ENCODE measurements at places on chromosomes 3 and 15. TPM values are rescaled to one million over a fixed set of nuclear protein-coding genes. Genes with fewer than 3 reads are reported as not detected.

GRCh38 chr3:37625690-37626360, 235.9 kb upstream of the CTDSPL start:
- no peak for DNase-seq

- no peak for DNase-seq
Measured at GRCh38 chr3:52272831-52273230, 5.6 kb downstream of the WDR82 start.

The ZNF148 gene
- 43.5 TPM for polyA plus RNA-seq

DNA sequence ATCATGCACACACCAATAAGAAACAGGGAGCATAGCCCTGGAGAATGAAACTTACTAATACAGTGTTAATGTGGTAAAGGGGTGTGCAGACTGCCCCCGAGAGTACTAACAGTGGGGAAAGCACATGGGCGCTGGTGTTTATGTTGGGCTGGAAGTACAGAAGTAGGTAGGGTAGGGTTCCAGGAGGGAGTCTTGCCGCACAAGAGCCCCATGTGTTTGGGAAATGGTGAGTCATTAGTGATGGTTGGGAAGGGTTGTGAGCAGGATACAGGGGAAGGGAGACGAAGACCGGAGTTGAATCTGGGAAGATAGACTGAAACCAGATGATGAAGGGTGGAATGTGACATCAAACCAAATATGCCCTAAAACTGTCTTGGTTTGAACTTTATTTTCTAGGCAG, 117.1 kb downstream of the THSD4 start:
- DNase-seq: no peak

DNA sequence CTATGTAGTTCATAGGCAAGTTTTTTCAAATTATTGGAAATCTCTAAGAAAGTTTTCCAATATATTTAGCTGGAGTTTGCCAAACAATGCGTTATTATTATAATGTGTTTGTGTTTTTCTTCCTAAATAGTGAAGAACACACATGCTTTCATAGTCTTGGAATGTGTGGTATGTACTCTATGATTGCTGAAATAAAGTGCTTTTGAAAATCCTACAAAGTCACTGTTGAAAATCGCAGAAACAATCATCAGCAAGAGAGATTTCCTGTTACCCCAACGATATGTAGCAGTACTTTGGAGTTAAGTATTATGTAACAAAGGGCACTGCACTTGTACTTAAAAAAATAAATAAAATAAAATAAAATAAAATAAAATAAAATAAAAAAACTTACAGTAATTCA, 796.2 kb downstream of the NAALADL2 start:
- no peak for DNase-seq

The FAM81A gene
- polyA plus RNA-seq: not detected

GRCh38 chr3:25547943-25548674, 116.6 kb downstream of the TOP2B start:
- DNase-seq: no peak

The IGF2BP2 gene
- 25.2 TPM for polyA plus RNA-seq

The LRRC49 gene
- polyA plus RNA-seq: 22.9 TPM

All from AG04450 (cell line).